ENCODE measurements at places on chromosomes 12 and 14.

DNA sequence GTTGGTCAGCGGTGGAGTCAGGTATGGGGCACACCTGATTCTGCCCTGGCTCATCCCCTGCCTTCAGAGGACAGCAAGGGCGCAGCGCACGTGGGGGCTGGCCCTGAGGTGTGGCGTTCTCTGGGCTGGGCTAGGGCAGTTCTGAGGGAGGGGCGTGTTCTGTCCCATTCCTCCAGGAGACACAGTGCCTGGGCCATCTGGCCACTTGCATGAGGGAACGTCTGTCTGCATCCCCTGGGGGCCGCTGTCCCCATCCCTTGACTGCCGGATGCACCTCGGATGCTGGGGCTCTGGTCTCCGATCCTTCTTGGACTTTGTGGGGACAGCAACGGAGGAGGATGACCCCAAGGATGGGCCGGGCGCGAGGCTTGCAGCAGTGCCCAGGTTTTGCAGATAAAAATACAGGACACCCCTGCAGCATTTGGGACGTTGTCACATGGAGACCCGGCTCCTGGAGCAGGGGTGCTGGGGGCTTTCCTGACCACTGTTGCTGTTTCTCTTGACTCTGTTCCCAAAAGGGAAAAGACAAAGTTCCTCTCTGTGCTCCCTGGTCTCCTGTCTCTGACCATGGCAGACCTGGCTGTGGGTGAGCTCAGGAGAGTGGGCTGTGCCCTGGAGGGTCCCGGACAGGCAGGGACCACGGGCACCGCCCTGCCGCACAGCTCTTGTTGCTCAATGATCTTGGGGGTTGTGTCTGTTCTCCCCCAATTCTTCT is 6.9 kb downstream of the MTA1 start:
- no peak for DNase-seq

GRCh38 chr12:29547864-29548263 is 50.4 kb upstream of the OVCH1 start:
- no peak for DNase-seq

GRCh38 chr14:99262977-99263448 is 9.0 kb downstream of the BCL11B start:
- no peak for DNase-seq

DNA sequence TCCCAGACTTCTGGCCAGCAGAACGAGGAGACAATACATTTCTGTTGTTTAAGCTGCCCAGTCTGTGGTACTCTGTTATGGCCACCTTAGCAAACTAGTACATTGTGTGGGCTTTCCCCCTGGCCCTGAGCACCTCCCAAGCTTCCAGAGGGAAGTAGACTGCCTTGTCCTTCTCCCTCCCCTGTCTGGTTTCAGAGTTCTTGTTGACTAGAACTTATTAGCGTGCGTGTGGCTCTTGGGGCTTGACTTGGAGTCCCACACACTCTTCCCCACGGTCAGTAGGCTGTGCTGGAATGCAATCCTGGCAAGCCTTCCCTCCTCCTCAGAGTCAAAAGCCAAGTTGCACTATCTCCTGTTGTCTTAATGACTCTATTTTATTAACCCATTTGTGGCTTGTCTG is 27.7 kb downstream of the FBLN5 start:
- DNase-seq = no peak

- no peak for DNase-seq
Observed at GRCh38 chr12:15984097-15984800, 73.1 kb downstream of the DERA start.

DNA sequence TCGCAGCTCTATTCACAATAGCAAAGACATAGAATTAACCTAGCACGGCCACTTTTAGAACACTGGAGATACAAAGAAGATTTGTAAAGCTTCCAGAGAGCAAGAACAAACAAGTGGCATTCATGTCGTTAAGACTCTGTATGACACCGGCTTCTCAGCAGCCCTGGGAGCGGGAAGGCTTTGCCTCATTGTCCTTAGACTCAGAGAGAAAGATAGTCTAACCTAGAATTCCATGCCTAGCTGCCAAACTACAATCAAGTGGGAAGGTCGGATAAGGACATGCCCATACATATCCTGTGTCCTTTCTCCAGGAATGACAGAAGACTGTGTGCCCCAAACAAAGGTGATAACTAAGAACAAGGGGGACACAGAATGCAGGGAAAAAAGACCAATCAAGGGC is 1038.3 kb downstream of the BCL11B start:
- DNase-seq = no peak

GRCh38 chr14:96225745-96226151 is 21.1 kb downstream of the BDKRB2 start:
- no peak for DNase-seq

- no peak for DNase-seq
Observed at GRCh38 chr14:77025744-77026165, 2.8 kb downstream of the IRF2BPL start.
